ENCODE measurements at places on chromosomes 16 and 17.

DNA sequence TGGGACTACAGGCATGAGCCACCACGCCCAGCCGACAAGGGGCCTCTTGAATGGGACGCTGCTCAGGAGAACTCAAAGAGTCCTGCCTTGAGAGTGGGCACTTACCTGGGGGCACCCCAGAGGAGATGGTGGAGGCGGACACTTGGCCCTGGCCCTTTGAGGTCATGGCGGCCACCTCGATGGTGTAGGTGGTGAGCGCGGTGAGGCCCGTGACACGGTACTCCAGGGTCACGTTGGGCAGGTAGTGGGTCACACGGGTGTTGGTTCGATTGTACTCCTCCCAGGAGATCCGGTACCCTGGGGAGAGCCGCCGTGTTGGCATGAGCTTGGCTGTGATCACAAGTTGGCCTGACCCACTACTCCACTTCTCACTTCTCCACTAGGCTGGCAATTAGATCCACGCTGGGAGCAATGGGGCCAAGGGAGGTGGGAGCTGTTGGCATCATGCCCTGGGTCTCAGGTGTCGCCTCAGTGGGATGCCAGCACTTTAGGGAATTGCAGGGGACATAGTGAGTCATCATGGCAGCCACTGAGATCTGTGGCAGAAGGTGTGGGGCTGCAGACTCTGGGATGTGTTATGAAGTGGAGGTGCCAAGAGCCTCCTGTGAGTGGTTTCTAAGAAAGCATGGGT lies 89.2 kb upstream of the CDC42EP4 start:
- no peak for DNase-seq

GRCh38 chr17:82320956-82321927 lies 3.8 kb upstream of the CD7 start:
- peak; percentile 58 for DNase-seq

GRCh38 chr17:74682028-74682427 lies 30.7 kb downstream of the CD300LF start:
- no peak for DNase-seq

- peak; percentile 82 for DNase-seq
These were observed 8.2 kb downstream of the SYNGR2 start for GRCh38 chr17:78176548-78177025.

GRCh38 chr17:65092262-65092661 lies 35.7 kb upstream of the GNA13 start:
- no peak for DNase-seq

DNA sequence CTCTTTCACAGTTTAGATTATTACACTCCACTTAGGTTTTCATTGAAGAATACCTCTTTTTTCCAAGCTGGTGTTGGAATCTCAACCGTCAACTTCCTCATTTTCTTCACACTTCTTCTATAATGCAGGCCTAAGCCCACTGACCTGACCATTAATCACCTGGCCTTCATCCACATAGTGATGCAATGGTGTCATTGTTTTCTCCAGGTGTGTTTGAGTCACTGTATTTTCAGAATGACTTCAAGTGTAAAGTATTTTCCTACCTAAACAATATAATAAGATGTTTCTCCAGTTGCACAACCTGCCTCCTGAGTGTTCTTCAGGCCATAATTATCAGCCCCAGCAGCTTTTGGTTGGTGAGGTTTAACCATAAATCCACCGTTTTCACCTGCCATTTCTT lies 1675.1 kb downstream of the TP53TG3F start:
- DNase-seq, result no peak

DNA sequence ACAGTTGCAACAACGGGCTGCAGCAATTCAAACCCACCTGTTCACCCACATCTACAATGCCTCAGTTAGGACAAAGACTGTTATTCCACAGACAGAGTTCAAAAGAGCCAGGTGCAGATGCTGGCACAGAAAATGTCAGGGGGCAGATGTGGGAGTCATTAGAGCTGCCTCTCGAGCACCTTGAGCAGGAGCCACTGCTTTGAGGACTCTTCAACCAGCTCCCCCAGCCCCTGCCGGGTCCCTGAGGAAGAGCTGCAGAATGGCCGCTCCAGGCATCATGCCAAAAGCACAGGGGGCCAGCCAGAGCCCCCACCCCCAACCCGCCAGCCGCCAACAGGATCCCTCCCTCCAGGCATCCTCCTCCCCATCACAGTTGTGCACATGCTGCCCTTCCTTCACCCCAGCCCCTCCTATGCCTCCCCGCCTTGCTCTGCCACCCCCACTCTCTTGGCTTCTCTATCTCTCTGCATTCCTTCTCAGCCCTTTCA lies 20.8 kb downstream of the C17orf67 start:
- no peak for DNase-seq

Data from hepatic stellate cell (primary cell).